Effector memory CD4-positive, alpha-beta T cell (primary cell): ENCODE measurements at places on chromosomes 3 and 15.

DNA sequence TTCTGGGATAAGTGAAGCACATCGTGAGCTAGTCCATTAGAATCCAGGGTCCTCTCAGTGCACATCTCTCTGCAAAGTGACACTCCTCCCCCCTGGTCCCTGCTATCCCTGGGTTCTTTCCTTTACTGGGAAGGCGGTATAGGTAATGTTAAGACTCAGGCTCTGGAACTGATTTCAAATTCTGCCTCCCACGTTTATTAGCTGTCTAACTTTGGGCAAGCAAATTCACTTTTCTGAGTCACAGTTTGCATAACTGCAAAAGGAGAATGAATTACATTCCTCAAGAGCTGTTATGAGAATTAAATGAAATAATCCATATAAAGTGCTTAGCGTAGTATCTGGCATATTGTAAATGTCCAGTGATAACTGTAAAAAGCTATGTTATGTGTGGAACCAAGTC, 168.1 kb upstream of the LRRN1 start:
- DNase-seq, result no peak

DNA sequence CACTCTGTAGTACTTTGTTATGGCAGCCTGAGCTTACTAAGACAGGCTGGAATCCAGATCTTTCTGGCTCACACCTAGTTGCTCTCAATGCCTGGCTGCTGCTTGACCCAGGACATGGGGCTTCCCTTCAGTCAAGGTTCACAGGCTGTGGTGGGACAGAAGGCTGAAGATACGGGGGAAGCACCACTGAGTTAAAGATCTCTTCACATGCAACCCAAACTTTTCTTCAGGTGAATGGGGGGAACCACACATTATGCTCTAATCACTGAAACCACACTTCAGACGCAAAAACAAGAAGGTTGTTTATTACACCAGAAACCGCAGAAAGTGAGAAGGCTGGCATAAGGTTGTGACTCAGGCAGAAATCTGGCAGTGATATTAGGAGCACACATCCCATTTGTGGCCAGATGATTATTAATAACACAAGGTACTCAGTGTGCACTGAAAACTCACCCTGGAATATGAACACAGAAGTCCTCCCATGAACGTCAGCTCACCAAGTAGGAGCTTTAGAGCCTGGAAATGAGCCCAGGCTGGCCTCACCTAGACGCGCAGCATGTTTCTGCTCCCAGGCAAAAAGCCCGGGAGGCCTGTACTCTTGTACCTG, 230.5 kb upstream of the CHRNA7 start:
- no peak for DNase-seq

- DNase-seq, result no peak
These were observed 7.7 kb downstream of the SERP1 start for GRCh38 chr3:150538324-150539208.

DNA sequence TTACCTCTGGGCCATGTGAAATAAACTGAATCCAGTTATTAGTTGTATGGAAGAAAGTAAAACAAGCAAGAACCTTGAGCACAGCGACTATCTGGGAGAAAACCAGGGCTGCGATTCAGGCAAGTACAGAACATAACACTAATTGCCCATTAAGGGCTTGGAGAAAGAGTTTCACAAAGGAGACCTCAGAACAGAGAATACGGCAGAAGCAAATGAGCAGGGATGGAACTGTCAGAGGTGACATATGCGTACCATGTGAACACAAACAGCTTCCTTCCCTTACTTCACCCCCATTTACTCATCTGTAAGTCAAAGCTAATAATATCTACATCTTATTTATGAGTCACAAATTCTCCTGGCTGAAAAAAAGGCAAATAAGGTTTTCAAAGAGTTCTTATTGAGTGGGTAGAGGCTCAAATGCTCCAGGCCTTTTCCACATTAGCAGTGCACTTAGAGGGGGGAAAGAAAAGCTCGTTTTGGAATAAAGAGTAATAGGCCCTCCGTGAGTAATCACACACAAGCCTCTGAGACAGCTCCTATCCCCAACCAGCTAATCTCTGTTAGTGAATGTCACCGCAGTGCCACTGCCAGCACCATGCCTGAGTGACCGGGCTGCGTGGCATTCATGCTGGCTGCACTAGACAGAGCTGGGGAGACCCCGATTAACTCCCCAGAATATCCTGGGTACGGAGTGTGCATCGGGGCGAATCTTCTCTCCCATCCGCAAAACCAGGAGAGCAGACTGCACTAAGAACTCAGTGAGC, 2.6 kb downstream of the PCSK6 start:
- DNase-seq, result no peak

DNA sequence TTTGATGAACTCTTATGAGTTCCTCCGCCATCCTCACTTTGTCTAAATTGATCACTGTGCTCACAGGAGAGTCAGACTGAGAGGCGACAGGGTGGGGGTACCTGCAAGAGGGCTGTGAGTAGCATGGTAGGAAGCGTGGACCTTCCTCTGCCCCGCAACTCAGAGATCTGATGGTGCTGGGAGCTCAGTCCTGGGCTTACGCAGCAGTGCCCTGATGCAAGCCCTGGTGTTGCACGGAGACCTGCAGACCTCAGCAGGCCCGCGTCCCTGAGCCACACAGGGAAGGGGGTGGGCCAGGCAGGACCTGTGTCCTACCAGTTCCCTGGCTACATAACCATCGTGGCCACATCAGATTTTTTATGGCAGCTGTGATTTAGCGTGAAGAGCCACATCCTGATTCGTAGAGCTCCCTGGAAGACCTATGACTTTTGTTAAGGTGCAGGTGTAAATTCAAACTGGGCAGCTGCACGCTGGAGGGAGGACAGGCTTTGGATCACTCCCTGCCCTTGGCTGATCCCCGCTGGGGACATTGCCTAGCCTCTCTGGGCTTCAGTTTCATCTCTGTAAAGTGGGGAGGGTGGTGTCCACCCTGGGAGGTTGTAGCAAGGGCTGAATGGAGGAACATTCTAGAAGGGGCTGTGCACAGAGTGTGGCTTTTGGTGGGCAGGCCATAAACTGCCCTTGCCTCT, 176.1 kb downstream of the KLF13 start:
- no peak for DNase-seq

DNA sequence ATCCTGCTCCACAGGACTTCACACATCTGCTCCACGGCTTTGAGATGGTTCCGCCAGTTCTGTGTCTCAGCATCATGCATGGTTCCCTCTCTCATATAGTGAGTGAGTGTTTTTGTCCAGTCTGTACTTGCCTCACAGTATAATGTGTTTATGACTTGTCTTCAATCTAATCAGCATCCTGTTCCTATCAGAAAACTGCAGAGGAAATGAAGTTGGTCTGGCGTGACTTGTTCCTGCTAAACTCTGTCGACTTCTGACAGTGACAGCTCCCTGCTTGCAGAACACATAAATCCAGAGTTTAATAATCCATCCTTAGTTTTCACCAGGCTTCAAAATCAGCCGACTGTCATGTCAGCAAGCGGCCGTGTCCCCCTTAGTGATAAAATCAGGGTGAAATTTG, 222.3 kb downstream of the SLCO3A1 start:
- DNase-seq, result no peak

- no peak for DNase-seq
These were observed 13.1 kb downstream of the RYK start for GRCh38 chr3:134237454-134238145.

DNA sequence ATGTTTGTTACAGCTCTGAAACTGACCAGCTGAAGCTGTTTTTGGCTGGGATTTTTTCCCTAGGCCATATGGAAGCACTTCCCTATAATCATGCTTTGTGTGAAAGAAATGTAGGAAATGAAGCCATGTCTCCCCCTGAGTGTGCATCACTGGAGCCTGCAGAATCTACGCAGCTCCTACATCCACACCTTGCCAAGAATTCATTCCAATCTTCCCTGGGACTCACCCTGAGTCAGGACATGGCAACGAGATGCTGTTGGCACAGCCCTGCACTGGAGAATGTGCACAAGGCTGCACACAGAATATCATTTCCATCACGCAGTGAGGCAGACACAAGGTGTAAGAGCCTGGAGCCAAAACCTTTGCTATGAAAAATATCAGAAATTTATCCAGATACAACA, 189.5 kb downstream of the ADAMTSL3 start:
- DNase-seq, result no peak

GRCh38 chr3:71245971-71246880, 337.3 kb downstream of the FOXP1 start:
- no peak for DNase-seq

- no peak for DNase-seq
These were observed 1.6 kb upstream of the ITGA11 start for GRCh38 chr15:68433551-68433950.

GRCh38 chr3:188446014-188446413, 292.1 kb downstream of the LPP start:
- DNase-seq, result no peak

DNA sequence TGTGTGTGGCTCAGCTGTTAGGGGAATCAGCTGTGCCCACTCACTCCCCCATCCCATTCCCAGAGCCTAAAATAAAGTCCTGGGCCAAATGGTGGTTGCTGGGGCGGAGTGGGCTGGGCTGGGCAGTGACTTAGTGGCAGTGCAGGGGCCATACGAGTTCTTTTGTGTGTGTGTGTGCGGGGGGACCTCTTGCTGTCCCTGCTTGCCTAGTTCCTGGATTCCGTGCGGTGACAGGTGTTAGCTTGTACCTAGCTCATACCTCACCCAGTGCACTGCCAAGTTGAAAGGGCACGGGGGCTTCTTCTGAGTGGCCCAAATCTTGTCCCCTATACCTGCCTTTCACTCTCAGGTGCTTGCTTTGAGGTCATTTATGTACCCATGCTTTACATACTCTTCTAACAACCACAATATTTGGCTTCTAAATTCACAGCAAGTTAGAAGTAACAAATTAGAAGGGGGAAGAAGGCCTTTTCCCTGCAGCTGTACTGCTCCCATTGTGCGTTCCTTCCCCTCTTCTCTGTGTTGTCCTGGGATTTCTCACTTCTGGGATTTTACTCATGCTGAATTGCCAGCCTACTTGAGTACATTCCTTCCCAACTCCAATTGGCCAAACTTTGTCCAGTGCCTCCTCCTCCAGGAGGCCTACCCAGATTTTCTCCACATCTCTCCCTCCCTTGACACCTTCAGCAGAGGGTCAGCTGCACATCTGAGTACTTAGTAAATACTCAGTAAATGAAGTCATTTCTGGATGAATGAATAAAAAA, 66.3 kb upstream of the POLG start:
- DNase-seq, result no peak

- DNase-seq, result no peak
These were observed 184.7 kb downstream of the PLCH1 start for GRCh38 chr3:155560135-155560534.

DNA sequence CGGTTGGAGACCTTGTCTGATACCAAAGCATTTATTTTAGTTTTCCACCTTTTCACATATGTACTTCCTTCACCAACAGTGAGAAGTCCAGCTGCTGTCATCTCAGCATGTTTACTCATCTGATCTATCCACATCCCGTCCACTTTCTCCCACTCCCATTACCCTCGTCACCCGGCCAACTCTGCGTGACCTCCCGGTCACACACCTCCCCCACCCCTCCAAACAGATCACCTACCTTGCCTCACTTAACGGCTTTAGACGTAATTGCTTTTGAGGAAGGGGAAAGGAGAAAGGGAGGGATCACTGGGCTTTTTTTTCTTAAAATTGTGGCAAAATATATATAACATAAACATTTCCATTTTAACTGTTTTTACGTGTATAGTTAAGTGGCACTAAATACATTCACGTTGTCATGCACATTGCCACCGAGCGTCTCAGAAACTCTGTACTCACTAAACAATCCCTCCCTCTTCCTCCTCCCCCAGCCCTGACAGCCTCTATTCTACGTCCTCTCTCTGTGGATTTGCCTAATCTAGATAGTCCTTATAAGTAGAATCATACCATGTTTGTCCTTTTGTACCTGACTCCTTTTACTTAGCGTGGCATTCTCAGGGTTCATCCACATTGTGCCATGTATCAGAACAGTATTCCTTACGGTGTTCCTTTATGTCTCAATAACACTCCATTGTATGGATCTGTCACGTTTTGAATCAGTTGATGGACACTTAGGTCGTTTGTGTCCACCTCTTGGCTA, 67.2 kb downstream of the LMLN start:
- no peak for DNase-seq

DNA sequence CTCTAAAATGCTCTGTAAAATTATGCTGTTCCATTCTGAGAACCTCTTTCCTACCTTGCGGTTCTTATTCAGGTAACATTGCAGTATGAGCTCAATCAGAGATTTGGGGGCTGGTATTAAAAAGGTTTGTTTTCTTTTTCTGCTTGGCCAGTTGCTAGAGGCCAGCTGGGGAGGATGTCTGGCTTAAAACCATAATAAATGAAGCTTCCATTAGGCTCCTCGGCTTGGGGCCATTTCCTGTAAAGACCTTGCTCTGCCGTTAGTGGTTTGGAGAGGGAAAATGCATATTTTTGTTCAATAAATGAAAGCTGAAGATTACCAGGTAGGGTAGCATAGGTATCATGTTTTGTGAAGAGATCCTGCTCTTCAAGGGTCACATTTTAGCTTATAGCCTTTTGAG, 55.2 kb downstream of the MCTP2 start:
- DNase-seq, result no peak

DNA sequence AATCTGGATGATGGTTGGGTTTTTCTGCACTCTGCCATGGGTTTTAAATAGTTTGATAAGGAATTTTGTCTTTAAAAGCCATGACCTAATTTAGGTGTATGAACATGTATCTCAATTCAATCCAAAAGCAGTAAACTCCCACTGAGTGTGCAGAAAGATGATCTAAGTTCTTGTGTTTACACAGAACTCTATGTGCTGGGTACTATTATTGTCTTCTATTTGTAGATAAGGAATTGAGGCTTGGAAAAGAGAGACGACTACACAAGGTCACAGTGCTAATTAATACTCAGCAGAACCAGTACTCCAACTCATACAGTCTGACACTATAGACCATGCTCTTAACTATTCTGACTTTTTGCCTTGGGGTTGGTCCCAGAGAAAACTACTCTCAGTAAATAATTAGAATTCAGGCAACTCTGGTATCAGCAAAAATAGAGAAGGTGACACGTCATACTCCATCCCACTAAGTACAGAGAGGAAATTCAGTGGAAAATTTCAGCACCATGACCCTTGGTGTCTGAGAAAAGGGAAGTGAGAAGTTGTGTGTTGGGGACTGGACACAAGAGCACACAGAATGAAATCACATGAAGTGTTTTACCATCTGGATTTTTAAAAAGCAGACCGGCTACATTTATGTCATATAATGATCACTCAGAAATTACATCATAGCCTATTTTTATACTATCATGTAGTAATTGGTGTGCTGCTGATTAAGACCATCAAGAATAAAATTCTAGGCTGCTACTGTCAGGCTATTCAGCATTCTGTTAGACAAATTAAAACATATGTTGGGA, 18.3 kb upstream of the MYH15 start:
- no peak for DNase-seq

DNA sequence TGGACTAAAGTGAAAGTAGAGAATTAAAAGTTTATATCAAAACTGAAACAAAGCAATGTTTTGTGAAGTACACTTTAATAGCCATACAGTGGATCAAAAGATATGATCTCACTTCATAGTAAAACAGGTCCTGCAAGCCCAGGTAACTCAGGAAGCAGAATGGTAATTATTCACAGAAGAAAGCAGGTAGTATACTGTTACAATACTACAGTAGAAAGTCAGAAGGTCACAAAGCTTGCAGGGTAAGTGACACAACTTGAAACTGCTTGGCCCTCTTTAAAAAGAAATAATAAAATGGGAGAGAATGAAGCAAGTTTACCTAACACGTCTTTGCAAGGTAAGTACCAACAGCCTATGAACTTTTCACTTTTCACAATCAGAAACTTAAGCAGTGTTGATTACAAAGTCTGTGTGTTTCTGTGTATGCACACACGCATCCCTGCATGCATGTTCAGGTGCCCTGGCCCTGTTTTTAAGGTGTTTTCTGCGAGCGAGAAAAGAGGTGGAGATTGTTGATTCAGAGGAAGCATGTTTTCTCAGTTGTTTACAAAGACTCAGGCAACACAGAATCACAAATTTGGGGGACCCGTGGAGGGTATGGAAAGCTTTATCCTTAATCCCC, at the start of gene NAALADL2:
Gene NAALADL2 (plus strand): TSS at position 221 of the 622 bp plus-strand sequence.
- DNase-seq, result no peak
